ENCODE measurements at places on chromosomes 1 and 21.

- DNase-seq = no peak
Measured at GRCh38 chr1:117679299-117679698, 73.5 kb downstream of the TENT5C start.

- DNase-seq = no peak
Measured at GRCh38 chr1:212225871-212226302, 59.3 kb upstream of the PPP2R5A start.

- no peak for DNase-seq
Measured at GRCh38 chr1:212089560-212090163, 54.1 kb downstream of the DTL start.

- DNase-seq = no peak
Measured at GRCh38 chr1:37722181-37723071, 30.1 kb downstream of the CDCA8 start.

DNA sequence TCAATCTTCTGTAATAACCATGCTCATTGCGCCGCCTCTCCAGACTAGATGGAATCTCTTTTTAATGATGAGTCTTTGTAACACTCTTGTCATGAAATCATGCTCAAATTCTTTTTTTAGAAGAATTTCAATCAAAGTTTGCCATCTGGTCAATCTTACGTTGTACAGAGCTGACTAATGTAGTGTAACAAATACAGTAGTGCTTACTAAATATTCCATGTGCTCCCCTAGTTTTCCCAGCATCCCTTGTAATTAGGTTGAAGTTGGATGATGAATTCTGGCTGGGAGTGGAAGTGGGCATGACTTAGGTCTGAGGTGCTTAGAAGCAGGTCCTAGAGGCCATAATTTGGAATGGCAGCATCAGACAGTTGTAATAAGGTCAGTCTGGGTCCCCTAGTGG lies 309.1 kb upstream of the SNX7 start:
- DNase-seq = no peak

DNA sequence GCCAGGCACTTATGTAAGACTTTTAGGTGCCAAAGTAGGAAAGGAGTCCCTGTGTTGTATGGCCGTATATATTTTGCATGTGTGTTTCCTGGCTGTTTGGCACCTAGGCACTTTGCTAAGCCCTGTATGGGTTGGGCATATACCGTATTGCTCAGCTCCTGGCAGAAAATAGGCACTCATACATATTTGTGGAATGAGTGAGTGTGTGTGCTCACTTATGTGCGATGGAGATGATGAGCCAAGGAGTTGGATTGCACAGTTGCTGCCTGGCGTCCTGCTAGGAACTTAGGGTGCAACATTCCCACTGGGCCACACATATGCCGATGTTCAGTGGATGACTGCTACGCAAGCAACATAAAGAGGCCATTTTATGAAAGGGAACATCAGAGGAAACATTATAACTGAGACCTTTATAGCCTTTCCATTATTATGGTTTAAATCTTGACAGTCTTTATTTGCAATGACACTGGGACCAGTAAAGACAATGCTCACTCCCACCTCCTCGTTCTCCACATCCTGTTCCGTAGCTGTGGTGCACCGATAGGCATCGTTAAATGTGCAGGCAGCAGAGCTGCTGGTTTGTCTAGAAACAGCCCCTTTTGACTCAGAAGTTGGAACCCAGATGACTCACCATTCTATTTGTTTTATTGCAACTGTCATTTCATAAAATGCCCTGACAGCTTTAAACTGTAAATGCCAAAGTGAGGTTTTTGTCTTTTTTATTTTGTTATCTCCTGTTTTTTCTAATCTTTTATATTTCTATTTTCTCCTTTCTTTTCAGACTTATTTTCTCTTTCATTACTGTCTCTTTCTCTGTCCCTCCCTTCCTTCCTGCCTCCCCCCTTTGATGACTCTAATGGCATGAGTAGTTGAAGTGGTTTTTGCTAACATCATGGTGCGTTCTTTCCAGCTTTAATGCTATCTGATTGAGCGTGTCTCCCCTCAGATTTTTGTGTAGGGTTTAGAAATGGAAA lies 36.1 kb downstream of the PEX14 start:
- peak; percentile 59 for DNase-seq

DNA sequence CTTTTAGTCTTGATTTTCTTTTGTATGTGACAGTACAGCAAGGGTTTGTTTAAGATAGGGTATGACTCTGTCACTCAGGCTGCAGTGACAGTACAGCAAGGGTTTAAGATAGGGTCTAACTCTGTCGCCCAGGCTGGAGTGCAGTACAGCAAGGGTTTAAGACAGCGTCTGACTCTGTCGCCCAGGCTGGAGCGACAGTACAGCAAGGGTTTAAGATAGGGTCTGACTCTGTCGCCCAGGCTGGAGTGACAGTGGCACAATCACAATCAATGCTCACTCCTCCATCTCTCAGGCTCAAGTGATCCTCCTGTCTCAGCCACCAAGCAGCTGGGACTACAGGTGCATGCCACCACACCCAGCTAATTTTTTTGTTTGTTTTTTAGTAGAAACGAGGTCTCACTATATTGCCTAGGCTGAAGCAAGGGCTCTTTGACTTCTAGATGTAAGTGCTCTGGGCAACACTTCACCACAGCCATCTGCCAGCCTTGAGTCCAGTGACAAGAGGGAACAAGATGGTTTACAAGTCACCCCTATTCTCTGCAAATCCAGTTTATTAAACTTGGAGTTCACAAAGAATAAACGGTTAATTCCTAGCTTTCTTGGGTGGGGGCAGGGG lies 965 bp upstream of the SH2D5 start:
- no peak for DNase-seq

GRCh38 chr1:41274752-41275545 lies 32.8 kb upstream of the SCMH1 start:
- DNase-seq = no peak

- DNase-seq = no peak
Measured at GRCh38 chr1:245332513-245332912, 177.7 kb downstream of the KIF26B start.

GRCh38 chr1:225996946-225997545 lies 2.1 kb downstream of the SDE2 start:
- DNase-seq = no peak

DNA sequence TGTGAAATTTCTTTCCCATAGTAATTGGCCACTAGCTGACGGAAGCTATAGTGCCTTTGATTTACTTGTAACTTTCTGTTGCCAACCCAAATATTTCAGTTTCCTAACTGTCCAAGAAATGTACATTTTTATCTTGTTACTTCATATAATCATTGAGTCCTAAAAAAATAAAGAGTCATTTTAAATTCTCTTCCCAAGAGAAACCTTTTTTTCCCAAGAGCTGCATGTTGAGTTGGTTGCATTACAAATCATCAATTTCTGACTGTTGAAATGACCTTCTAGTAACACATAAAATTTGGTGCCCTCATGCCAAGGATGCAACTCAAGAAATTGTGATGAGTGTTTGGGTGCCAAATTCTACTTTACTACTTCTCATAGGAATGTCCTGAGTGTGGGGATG lies 61.0 kb downstream of the HMCN1 start:
- DNase-seq = no peak

- no peak for DNase-seq
Measured at GRCh38 chr21:17903029-17903806, 84.1 kb upstream of the C21orf91 start.

- DNase-seq = no peak
Measured at GRCh38 chr1:84688463-84689061, 1.7 kb downstream of the SSX2IP start.

- no peak for DNase-seq
Measured at GRCh38 chr1:212666116-212666775, 33.4 kb downstream of the BATF3 start.

- peak; percentile 56 for DNase-seq
Measured at GRCh38 chr1:39954870-39955546, at the start of gene MFSD2A. Gene MFSD2A (plus strand): TSS chr1:39955145. CDS start chr1:39955293, 148 bp downstream.

- DNase-seq = no peak
Measured at GRCh38 chr1:221415651-221416050, 326.2 kb downstream of the DUSP10 start.

DNA sequence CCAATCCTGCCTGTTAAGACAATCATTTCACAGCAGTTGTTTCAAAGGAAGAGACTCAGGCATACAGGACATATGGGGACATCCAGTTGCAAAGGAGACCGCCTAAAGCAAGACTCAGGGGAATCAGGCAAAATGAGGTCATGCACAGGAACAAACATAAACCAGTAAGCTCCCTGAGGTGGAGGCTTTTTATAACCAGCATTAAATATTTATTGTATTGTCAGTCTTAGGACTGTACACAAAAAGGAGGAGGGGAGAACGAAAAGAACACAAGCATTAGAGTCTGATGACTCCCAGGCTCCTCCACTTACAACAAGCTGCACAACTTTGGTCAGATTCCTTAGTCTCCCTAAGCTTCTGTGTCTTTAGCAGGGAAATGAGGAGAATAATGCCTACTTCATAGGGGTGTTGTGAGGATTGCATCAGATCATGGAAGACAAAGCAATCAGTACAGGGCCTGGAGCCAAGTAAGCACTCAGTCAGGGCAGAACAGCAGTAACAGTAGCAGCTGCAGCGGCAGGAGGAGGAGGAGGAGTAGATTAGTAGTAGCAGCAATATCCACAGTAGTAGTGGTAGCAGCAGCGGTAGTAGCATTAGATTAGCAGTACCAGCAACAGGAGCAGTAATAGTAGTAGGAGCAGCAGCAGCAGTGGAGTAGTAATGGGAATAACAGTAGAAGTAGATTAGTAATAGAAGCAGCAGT lies 54.2 kb upstream of the SPATA6 start:
- no peak for DNase-seq

- DNase-seq = no peak
Measured at GRCh38 chr1:8055973-8056372, 29.9 kb upstream of the ERRFI1 start.

GRCh38 chr1:208238710-208239472 lies 5.3 kb downstream of the PLXNA2 start:
- no peak for DNase-seq

GRCh38 chr1:23249787-23250454 lies 32.6 kb upstream of the HTR1D start:
- no peak for DNase-seq

DNA sequence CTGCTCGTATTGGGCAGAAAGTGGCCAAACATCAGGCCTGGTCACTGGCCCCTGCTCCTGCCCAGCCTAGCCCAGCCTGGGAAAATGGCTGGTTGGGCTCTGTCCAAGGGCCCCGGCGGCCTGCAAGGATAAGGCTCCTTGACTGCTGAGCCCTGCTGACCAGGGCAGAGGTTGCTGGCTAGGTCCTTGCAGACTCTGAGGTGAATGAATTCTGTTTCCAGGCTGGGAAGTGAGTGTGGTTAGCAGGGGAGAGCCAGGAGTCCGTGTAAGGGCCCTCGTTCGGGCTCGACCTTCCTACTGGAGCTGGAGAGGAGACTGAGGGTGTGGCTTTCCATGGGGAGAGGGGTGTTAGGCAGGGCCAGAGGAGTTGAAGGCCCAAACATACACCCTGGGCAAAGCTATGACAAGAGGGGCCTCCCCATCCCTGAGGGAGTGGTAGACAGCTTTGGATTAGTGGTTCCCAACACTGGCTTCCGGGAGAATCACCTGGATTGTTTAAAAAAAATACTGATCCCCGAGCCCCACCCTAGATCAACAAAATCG lies 20.6 kb downstream of the CSF1 start:
- no peak for DNase-seq

- DNase-seq = no peak
Measured at GRCh38 chr1:227888404-227889046, 59.2 kb downstream of the WNT9A start.

DNA sequence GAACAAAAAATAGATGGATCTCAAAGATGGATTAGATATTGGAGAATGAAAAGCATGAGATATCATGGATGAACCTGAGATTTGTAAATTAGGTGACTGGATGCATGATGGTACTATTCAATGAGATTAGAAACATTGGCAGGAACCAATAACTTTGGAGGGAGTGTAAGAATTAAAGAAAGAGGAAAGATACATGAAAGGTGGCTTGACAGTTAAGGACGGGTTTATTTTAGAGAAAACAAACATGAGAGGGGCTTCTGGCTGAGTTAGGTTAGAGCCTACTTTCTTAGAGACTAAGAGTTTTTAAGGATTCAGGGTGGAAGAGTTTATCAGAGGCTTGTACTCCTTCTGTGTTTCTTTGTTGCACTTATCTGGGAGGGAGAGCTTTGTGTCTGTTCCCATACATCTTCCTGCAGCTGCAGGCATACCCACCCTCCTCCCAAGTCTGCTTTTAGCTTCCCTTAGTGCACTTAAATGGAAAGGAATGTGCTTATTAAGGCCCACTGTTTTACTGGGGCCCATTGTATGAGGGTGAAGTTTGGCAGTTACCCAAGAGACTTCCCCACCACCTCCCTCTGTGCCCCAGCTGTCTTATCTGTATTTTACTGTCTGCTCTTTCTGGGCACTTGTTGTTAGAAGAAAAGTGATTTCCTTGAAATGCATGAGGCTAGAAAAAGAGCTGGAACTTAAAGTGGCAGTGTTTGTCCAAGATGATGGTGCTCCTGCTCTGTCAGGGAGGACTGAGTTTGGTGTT lies 26.1 kb upstream of the CR2 start:
- no peak for DNase-seq

DNA sequence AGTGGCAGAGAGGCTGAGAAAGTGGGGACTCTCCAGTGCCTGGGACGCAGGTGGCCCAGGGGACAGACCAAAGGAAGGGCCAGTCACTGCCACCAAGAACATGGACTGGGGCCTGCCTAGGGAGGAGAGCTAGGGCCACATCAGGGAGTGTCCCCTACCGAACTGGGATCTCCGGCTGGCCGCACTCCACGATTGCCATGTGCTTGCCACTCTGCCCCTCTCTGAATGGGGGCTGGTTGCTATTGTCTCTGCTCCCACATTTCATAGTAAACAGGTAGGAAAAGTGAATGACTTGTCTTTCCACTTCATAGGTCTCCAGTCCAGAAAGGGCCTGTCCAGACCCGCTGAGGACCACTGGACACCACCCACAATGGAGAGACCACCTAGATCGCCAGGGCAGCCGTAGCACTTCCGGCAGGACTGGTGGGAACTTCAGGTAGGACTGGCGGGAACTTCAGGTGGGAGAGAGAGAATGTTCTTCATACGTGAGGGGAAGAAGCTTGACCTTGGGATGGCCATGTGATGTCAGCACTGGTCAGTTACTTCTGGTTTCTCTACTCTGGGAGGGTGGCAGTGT lies 55.2 kb upstream of the PDE9A start:
- no peak for DNase-seq

DNA sequence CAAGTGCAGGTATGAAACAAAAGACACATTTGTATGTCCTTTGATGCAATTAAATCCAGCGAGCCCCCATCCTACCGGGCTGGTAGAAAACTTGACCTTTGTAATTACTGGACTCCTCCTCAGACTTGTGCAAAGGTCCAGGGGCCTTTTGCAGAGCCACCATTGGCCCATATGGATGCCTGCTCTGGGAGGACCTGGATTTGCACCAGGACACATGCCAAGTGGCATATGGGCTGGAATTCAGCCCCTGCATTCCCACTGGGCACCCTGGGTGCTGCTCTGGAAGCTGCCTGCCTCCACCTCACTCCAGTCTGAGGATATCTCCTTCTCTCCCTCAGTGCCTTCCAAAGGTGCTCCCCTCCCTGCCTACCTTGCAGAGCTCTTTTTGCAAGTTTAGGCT lies 36.0 kb downstream of the LACTBL1 start:
- DNase-seq = no peak

- DNase-seq = no peak
Measured at GRCh38 chr21:38505654-38506523, 7.6 kb upstream of the ERG start.

Data from stimulated activated CD4-positive, alpha-beta T cell treated with anti-CD3 and anti-CD28 coated beads, TNF-alpha, amount 100 ng/mL, for 1 hour (primary cell).